Renal pelvis (tissue), 12 donors: ENCODE measurements at places on chromosomes 4 and X. TPM values are rescaled to one million over a fixed set of nuclear protein-coding genes. Genes with fewer than 3 reads are reported as not detected.

The CSAG1 gene
- not detected for polyA plus RNA-seq

The ITGB1BP2 gene
- polyA plus RNA-seq: 1.3 TPM

GRCh38 chr4:150033081-150033480, 45.2 kb upstream of the DCLK2 start:
- DNase-seq: no peak

GRCh38 chr4:74118600-74119338, 19.8 kb upstream of the CXCL2 start:
- no peak for DNase-seq

DNA sequence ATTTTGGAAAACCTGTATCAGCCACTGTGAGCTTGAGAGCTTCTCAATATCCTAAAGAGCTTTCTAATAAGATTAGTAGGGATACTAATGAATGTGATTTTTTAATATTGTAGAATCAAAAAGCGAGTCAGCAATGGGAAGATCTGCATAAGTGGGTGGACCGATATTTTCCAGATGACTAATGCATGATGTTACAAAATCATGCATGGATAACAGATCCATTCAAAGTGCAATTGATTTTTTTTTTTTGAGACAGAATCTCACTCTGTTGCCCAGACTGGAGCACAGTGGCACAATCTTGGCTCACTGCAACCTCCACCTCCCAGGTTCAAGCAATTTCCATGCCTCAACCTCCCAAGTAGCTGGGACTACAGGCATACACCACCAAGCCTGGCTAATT, 7.3 kb upstream of the CLDN2 start:
- DNase-seq: no peak

DNA sequence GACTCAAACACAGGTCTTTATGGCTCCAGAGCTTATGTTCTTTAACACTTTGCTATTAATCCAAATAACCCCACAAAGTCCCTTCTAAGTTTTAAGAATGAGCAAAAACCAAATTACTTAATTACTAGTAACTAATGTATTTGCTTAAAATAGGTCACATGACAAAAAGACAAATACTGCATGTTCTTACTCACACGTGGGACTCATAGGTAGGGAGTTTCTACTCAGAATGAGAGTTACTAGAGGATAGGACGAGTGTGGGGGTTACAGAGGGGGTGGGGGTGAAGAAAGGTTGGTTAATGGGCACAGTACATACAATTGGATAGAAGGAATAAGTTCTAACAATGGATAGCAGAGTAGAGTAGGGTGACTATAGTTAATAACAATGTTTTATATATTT, 5.8 kb downstream of the RPS6KA3 start:
- no peak for DNase-seq

GRCh38 chr4:141587897-141588296, 48.5 kb upstream of the IL15 start:
- DNase-seq: no peak

- DNase-seq: peak; percentile 14
Measured at GRCh38 chr4:53455766-53456165, 78.3 kb downstream of the FIP1L1 start.
